Germinal center (tissue), 1 donor: ENCODE measurements at places on chromosomes 16 and 17.
A peak's percentile ranks its signal among the peaks of the same experiment; 100 is the strongest.

DNA sequence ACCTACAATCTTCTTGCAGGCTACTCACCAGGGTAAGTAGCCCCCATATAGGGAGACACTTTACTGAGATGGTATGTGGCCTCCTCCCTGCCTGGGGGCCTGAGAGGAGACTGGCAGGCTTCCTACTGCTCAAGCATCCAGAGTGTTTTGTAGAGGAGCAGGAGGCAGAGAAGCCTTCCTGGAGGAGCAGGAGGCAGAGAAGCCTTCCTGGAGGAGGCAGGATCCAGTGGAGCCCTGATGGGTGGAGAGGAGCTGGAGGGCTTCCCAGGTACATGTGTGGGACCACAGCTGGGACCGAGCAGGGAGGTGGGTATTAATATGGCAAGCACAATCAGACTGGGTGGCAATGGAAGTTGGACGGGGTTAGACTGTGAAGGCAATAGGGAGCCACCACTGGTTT lies 2.1 kb upstream of the ADGRG5 start:
- no peak for DNase-seq

DNA sequence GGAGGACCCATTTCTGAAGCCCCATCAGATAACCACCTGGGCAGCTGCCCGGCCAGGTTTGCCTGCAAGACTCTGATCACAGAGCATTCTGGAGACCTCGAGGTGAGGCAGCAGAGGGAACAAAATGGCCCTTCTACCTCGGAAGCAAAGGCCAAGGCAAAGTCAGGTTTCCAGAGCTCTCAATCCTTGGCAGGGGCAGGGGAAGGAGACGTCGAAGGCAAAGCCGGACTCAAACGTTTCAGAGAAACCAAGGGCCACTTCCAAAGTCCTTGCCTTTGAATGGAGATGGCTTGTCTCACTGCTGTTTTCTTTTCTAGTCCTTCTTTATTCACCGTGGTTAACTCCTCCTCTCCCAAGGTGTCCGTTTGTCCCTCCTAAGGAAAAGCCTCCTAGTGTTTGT lies 355.3 kb downstream of the SOX9 start:
- DNase-seq = no peak

DNA sequence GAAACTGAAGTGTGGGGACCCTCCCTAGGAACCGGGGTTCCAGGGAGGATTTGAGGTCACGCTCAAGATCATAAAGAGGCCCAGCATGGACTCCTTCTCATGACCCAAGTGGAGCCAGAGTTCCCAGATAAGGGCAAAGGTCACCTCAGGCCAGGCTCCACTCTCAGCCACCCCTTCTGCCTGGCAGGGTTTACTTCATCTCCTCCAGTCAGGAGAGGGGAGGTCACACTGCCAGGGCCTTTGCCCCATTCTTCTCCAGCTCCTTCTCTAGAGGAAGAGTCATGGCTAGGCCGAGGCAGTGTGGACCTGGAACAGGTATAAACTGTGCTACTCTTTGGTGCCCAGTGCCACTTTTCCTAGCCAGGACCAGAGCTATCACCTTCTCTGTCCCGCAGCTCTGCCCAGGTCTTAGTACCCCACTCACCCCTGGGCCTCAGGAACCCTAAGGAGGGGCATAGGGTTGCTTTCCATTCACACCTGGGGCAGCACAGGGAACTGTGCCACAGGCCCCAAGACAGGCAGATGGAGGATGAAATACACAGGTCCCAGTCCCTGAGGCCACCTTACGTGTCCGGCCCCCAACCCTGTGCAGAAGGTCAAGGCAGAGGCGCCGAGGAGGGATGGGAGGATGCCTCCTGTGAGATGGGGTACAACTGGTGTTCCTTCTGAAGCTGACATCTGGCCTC lies 879 bp upstream of the ACSF2 start:
- DNase-seq = no peak

DNA sequence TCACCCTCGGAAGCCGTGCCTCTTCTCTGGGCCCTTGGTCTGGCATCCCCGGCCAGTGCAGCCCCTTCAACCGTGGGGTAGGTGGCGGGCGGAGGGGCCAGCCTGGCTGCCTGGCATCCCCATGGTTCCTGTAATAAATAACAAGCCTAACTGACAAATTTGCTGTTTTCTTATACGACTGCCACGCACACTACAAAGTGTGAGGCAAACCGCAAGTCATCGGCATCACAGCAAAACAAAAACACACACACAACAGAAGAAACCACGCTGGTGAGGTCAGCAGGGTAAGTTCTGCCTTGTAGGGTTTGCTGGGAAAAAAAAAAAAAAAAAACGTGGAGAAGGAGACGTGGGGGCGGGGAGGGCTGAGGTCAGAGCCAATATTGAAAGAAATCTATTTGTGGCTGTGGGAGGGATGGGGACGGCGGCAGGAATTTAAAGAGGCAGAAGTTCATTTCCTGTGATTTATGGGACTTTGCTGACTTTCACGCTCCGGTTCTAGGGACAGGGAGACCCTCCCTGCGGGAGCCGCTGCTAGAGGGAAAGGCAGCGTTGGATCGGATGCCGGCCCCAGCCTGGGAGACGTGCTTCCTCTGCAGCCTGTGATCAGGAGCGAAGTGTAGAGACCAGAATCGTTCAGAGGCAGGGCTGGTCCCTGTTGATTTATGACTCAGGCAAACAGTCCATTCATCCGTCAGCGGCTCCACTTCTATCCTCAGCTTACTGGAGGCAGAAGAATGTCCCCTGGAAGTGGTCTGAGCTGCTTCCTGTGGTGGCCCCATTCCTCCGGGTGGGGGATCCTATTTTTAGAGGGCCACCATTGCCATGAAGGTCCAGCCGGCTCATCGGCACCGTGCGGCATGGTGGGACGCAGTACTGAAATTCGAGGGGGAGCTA lies 162.8 kb downstream of the FOXL1 start:
- no peak for DNase-seq

DNA sequence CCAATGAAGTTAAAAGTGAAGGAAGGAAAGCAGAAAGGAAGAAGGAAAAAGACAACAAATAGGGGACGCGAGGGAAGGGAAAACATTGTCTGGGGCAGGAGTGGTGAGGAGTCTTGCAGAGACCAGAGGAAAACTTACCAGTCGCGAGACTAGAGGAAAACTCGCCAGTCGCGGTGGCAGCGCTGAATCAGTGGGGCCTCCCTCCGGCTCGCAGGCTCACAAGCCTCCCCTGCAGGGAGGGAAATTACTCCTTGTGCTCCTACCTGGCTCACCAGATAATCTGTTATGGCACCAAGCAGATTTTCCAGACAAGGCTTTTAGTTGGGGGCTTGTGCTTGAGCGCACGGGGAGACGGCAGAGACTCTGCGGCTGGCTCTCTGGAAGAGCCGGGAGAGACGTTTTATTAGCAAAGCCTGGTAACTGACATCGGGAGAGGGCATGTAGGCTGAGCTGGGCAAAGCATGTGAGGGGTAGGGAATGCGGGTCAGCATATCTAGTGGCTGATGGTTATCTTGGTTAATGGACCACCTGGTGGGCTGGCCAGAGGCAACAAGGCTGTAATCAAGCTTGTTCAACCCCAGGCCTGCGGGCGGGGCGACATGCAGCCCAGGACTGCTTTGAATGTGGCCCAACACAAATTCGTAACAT lies 37.1 kb downstream of the LCMT1 start:
- no peak for DNase-seq

DNA sequence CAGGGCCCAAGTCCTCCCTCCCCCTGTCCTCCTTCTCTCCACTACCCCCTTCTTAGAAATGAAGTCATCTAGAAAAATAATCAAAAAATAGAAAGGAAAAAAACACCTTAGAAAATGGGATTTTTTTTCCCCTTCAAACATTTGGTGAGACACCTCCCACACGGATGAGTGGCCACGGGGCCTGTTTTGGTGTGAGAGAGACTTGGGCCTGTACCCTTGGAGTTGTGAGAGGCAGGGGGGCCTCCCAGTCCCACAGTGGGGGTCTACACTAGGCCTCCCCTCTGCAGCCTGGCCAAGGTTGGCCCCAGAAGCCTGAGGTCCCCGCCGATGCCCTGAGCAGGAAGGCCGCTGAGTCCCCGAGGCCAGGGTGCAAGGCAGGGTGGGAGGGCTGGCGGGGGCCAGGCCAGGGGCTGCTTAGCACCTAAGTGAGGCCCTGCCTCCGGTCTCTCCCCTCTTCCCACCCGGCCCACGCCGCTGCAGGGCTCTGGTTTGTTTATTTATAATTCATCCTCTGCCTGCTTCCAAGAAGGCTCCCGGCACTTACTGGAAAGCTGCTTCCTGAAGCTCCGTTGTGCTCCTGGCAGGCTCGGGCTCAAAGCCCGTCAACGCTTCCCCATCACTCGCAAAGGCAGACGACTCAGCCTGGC lies 26.4 kb downstream of the NPTX1 start:
- no peak for DNase-seq

DNA sequence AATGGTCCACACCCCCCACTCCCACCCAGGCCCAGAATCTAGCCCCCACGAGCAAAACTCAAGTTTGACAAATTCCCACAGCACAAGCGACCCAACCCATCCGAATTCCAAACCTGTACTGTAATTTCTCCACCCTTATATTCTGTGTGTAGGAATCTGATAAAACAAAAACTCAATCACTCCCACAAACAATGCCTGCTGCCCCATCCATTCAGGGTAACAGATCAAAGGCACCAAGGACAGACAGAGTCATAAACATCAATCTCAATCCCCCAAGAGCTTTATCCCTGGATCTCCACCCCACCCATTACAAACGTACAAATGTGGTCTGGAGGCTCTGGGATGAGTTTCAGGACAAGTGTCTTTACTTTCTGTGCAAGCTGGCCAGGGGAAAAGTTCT lies 157.8 kb downstream of the AXIN2 start:
- DNase-seq = no peak

DNA sequence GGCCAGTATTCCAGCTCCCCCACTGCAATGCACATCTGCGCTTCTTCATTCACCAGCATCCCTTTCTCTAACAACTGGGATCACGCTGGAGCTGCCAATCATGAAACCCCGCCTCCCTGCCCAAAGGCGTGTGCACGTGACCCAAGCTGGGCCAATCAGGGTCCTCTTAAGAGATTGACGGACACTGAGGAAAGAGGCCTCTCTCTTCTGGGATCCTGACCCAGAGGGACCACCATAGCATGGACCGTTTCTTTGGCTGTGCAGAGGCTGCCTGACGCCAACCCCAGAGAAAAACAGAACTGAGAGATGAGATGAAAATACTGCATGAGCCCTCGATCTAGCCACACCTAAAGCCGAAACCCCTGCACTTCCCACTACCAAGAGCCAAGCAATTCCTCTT lies 32.0 kb downstream of the COTL1 start:
- DNase-seq = peak; percentile 71

DNA sequence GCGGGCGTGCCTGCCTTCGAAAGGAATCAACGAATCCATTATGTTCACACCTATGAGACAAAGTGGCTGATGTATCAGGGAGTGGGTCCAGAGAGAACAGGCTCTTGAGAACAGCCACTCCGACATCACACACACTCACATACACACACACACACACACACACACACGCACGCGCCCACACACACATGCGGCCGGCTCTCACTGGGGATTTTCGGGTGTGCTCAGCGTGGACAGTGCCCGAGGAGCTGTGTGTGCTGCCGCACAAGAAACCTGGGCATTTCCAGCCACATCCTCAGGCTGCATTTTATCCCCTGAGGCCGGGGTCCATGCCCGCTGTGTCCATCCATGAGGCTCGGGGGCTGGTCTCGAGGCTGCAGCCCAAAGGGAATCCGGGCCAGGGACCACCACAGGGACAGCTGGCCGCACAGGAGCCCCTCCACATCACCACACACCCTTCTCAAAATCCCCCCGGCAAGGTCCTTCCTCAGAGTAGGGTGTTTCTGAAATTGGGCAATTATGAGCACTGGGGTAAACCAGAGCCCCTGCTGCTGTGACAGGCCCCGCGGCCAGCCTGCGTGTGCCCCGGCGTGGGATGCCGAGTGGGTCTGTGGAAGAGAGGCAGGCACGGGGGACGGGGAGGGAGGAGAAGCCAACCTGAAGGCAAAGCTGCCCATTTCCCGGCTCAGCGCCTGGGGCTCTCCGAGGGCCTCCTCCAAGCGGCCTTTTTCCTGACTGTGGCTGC lies 24.8 kb downstream of the MRM3 start:
- no peak for DNase-seq

DNA sequence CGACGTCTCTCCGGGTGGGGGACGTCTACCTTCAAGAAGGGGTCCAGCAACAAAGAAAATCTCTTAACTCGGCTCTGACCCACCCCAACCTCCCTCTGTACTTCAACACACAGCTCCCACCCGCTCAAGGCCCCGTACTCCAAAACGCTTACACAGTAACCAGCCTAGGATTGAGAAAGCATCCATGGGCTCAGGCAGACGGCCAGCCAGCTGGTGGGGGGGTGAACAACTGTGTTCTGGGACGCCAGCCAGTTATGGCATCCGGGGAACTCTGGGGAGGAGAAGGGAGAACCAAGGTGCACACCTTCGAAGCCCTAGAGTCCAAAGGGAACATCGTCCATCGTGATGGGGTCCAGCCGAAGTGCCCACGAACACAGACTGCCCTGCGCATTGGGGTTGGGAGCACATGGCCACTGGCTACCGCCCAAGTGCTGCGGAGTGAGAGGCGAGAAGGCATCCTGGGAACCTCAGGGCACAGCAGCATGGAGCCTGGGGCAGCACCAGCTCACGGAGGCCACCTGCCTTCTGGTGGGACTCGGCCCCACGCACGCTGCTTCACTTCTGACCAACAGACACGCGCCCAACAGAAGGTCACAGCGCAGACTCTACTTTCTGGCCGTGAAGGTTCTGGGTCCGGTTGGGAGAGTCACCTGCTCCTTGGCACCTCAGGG lies 14.3 kb downstream of the SLC16A3 start:
- no peak for DNase-seq

GRCh38 chr16:55506083-55506482 lies 2.8 kb upstream of the LPCAT2 start:
- no peak for DNase-seq

DNA sequence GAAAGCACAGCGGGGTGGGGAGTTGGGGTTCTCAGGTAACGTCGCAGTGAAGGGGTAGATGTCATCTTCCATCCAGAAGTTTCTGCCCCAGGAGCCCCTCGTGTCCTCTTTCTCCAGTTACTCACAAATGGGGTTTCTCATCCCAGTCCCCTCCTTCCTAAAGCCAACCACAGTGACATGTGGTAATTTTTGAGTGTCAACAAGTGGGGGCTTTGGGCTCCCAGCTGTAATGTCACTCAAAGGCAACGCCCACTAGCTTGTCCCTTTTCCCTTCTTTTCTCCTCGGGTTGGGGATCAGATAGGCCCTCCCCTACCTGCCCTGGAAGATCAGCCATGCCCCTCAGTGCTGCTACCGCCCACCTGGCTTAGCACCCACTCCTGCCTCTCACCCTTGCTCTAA lies 14.4 kb downstream of the IRX5 start:
- no peak for DNase-seq
